CD4-positive, alpha-beta T cell treated with Interferon alpha-2 for 1 hour (primary cell): ENCODE measurements at places on chromosomes 1 and 21.

DNA sequence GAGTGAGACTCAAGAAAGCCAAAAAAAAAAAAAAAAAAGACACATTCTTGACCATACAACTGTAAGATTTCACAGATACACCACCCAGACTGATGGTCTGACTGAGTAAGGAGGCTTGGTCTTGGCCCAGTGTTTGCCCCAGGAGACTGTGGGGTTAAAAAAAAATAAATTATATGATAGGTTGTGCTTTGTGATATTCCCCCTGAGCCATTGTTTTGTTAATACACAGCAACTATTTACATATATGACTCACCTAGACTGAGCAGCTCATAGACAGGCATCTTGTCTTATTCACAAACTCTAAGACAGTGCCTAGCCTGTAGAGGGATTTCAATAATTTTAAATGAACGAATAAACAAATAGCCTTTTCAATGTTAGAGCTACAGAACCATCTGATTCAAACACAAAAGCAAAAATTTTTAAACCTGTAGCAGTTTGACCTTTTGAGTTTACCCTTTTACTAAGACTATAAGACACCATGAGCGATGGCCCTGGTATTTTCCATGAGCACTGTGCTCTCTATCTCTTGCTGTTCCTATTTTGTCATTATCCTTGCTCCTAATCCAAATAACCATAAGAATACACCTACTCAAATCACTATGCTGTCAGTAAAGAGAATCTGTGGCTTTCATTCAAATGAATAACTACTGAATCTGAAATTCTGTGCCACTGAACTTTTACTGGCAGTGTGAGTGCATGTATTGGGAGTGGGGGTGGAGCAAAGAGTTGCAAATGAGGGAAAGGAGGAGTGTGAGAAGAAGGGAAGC, 199.4 kb upstream of the PTBP2 start:
- DNase-seq, result no peak

DNA sequence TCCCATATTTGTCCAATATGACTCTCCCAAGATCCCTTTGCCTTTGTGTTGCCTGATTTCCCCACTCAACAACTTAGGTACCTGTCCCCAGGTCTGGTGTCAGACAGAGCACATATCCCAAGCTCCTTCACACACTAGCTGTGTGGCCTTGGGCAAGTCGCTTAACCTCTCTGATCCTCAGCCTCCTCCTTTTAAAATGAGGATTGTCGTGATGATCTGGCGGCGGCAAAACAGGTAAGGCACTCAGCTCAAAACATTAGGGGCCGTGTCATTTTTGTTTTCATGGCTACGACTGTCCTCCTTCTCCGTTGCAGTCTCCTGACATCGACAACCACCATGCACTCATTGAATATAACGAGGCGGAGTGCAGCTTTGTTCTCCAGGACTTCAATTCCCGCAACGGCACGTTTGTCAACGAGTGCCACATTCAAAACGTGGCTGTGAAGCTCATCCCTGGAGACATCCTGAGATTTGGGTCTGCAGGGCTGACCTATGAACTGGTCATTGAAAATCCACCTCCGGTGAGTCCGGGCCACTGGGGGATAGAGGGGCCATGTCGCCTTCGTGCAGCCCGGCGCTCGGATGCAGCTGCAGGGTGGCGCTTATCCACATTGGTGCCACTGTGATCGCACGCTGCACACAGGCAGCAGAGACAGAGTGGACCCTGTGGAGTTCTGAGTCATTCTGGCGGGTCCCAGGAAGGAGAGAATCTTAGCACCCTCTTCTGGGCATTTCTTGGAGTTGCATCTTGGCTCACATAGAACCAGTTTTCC, 25.2 kb downstream of the FHAD1 start:
- DNase-seq, result peak; percentile 36

DNA sequence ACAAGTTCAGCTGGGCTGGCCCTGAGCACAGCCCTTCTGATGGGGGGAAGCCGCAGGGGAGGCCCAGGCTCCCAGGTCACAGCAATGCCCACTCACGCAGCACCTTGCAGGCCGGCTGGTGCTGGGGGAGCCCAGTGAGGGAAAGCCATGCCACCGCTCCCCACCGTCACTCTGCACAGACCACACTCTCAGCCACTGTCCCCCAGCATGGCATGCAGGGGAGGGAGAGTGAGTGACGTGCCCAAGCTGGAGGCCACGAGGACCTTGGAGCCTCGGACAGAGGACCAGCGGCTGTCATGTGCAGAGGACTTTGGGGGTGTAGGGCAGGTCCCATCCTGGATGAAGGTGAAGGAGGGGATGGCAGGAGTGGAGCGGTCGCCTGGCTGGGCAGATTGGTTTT, 25.1 kb downstream of the SLC45A1 start:
- DNase-seq, result no peak

DNA sequence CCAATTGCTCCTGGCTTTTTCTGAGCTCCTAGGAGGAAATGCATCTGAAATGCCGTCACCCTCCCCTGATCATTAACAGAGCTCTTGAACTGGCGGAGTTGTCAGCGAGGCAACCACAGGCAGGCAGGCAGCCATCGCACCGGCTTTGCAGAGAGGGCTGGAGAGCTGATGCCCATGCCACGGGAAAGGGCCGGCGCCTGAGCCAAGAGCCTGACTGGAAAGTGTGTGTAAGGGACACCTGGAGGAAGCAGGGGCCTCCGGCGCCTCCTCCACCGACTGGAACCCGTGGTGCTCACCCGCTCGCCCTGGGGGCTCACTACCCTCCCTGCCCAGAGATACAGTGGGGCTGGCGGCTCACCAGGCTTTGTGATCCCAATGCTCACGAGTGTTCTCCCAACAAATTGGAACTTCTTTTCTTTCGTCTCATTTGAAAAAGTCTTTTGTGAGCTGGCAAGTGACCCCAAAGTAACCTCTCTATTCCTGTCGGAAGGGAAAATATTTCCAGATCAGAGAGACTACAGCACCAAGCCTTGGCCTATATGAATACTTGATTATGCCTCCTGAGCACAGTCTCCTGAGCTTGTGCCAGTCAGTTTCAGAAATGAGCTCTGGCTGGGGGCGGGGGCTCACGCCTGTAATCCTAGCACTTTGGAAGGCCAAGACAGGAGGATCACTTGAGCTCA, 97.7 kb upstream of the SLC25A33 start:
- DNase-seq, result no peak

GRCh38 chr1:65090406-65090805, 57.6 kb upstream of the AK4 start:
- DNase-seq, result no peak

DNA sequence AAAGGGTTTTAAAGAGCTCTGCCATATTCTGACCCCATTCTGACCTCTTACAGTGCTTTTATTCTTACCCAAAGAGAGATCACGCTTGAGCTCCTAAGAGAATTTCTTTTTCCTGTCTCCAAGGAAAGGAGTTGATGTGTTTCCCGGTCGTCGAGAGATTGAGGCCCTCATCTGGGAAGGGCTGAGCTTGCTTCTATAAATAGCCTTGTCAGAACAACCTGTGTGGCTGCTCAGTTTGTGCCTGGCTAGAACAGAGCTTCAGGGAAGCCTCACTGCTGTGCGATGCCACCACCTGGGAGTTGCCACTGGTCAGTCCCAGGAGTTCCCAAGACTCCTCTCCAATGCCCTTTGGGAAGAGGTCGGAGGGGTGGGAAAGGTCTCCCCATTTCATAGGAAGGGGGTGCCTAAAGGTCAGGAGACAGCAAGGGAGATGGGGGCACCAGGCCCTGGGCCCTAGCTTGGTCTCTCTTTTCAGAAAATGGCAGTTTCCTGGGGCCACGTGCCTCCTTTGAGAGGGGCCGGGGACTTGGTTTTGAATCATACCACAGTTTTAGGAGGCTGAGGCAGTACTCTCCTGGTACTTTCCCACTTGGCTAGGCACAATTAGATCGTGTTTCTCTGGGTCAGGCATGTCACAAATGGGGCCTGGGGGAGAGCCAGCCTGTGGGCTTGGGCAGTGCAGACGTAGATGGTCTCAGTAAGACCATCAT, 52.1 kb downstream of the EIF2D start:
- peak; percentile 25 for DNase-seq

DNA sequence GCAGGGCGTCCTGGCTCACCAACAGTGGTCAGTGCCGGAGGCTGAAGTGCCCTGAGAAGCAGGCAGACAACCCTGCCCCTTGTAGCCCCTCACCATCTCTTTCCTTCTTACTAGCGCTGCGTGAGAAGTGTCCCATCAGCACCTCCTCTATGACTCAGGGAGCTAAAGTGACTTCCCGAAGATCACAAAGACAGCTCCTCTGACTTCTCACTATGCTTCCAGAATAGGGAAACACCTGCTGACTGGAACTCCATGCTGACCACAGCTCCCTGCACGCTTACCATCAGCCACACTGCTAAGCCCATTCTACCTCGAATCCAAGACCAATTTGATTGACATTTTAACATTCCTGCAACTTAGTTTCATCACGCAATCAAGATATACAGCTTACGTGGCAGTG, 92.8 kb downstream of the JAK1 start:
- DNase-seq, result no peak

- no peak for DNase-seq
Observed at GRCh38 chr21:21921410-21922232, 923.4 kb downstream of the NCAM2 start.

DNA sequence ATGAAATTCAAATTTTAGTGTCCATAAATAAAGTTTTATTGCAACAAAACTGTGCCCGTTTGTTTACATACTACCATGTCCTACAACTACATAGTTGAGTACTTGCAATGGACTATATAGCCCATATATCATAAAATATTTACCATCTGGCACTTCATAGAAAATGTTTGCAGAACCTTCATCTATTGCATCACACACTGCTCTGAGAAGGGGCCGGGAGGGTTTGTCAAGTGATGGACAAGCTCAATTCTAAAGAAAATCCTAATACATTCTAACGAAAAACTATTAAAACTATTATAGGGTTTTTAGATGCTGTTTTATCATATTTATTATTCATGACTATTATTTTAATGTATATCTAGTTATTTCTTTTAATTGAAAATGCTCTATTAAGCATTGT, 35.9 kb downstream of the RGSL1 start:
- DNase-seq, result no peak

- DNase-seq, result no peak
Observed at GRCh38 chr1:76038287-76039004, 36.1 kb upstream of the ST6GALNAC3 start.

- no peak for DNase-seq
Observed at GRCh38 chr1:150528196-150528595, 12.6 kb downstream of the FALEC start.

GRCh38 chr1:82367456-82367855, 566.7 kb downstream of the ADGRL2 start:
- DNase-seq, result no peak

GRCh38 chr1:213852107-213852506, 135.7 kb upstream of the PROX1 start:
- DNase-seq, result no peak

- no peak for DNase-seq
Observed at GRCh38 chr1:29786195-29786594, 549.9 kb downstream of the PTPRU start.

DNA sequence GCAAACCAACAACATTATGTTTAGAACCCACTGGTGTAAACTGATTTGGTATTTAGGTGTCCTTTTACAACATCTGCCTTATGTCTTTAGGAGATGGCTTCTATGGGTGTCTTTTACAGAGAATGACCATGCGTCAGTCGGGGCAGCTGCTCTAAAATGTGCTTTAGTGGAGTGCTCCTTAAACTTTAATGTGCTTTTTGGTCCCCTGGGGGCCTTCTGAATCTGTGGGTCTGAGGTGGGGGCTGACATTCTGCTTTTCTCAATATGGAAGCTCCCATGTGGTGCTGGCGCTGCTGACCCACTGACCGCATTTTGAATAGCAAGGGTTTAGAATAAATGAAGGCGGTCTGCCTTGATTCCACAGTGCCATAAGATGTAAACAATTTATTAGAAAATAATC, 173.2 kb upstream of the B3GALT2 start:
- no peak for DNase-seq

DNA sequence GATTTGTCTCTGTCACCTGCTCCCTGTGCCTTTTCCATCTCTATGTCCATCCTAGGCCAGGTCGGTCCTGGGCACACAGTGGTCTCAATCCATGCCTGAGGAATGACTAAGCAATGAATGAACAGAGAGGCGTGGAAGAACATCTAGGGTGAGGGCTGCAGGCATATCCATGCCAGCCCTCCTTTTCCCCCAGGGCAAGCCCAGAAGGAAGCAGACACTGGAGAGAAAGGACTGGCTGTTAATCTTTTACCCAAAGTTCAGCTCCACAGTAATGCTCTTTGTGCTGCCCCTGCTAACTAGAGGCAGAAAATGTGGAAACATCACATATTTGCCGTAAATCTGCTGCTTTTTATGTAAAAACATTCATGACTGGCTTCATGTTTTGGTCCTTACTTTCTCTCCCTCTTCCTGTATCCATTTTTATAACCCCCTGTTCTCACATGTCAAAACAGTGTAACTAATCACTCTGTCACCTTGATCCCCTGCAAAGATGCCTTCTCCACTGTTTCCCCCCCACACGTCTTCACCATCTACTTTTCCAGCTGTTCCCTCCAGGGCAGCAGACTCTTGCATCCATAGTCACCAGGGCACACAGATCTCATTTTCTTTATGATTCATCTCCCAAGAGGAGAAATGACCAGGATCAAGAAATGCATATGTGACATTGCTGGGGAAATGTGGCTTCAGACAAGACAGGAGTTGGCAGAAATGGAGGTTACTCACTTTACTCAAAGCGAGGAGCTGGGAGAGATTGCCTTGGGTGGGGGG, 166.4 kb upstream of the PROX1 start:
- no peak for DNase-seq

DNA sequence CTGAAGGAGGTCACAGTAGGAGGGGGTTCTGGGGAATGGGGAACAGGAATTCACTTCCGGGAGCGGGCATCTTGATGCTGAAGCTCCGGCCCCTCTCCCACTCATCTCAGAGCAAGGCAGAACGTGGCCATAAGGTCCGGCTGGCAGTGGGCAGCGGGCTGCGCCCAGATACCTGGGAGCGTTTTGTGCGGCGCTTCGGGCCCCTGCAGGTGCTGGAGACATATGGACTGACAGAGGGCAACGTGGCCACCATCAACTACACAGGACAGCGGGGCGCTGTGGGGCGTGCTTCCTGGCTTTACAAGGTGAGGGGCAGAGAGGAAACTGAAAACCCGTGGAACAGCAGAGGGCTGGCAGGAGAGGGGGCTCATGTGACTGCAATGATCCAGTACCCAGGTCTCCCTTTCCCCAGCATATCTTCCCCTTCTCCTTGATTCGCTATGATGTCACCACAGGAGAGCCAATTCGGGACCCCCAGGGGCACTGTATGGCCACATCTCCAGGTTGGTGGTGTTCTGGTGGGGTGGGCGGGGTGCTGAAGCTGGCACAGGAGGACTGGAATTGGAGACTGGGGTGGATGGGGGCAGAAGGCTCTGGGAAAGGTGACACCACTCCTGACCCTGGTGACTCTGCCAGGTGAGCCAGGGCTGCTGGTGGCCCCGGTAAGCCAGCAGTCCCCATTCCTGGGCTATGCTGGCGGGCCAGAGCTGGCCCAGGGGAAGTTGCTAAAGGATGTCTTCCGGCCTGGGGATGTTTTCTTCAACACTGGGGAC, 3.0 kb downstream of the SLC27A3 start:
- no peak for DNase-seq

GRCh38 chr1:245906207-245906606, 600.9 kb downstream of the SMYD3 start:
- no peak for DNase-seq

- DNase-seq, result no peak
Observed at GRCh38 chr21:16108561-16109075, 378.8 kb downstream of the USP25 start.

- DNase-seq, result no peak
Observed at GRCh38 chr1:48757363-48757762, 19.3 kb downstream of the BEND5 start.

- no peak for DNase-seq
Observed at GRCh38 chr1:169392406-169392805, 24.4 kb downstream of the BLZF1 start.
